ENCODE measurements at places on chromosomes 11 and 22.

GRCh38 chr11:92269021-92269420 is 44.4 kb downstream of the FAT3 start:
- peak; percentile 58 for DNase-seq

GRCh38 chr11:100469835-100470234 is 217.3 kb upstream of the ARHGAP42 start:
- no peak for DNase-seq

- DNase-seq, result no peak
These were observed 43.2 kb downstream of the IGLL1 start for GRCh38 chr22:23536821-23537345.

DNA sequence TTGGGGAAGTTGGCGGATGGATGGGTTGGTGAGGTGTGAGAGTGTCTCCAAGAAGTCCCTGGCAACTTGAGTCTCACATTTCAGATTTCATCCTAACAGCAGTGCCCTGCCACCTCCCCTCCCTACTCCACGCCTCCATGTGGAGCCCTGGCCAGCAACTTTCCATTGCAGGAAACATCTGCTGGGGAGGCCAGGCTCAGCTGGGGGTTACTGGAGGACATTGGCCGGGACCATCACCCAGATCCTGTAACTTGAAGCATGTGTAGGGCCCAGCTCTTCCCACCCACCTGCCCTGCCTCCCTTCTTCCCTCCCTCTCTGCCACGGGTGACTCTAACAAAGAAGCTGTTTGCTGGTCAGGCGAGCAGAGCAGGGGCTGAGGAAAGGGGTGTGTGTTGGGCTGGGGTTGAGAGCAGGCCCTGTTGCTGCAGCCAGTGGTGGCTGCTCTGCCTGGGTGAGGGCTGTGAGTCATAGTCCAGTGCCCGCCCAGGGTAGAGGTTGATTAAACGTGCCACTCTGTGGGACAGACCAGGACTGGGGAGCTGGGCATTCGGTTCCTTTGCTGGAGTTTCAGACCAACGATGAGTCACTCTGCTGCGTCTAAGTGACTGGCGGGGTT is 64.0 kb downstream of the SCN3B start:
- no peak for DNase-seq

GRCh38 chr11:75272821-75273301 is 32.3 kb downstream of the TPBGL start:
- no peak for DNase-seq

GRCh38 chr11:78244546-78245255 is 56.0 kb downstream of the USP35 start:
- no peak for DNase-seq

DNA sequence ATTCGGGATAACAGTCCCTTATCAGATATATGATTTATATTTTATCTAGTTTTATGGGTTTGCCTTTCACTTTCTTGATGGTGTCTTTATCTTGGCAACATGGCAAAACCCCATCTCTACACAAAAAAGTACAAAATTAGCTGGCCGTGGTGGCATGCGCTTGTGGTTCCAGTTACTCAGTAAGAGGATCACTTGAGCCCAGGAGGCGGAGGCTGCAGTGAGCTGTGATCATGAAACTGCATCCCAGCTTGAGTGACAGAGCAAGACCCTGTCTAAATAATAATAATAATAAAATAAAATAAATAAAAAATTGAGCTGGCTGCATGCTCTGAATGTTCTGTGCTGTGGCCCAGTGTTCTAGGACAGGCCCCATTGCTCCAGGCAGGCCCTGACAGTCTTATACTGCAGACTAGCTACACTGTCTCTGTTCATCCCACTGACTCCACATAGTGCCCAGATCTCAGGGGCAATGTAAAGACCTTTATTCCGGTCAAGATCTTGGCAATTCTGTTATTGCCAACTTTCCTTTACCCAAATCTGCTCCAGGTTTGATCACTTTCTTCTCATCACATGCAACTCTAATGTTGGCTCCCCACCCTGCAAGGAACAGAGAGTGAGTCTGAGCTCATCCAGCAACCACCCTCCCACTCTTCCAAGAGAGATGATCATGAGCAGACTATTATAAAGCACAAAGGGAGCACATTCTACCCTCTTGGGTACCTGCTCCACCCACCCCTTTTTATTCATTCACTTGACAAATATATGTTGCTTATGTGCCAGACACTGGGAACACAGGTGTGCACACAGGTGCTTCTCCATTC is 8.8 kb downstream of the HSPA8 start:
- no peak for DNase-seq

DNA sequence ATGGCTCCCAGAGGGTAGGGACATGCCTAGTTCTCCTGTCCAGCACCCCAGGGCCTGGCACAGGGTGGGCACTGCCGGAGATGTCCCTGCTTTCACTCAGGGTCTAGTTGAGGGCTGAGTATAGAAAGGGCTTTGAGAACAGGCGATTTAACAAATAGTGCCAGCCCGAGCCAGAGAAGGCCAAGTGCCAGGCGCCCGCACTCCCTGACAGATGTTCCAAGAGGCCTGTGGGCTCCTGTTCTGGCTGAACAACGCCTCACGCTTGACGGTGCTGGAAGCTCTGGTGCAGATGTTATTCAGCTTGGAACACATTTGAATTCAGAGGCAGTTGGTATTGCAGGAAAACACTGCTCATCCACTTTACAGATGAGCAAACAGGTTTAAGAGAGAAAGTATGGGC is 46.5 kb downstream of the NFAM1 start:
- no peak for DNase-seq

DNA sequence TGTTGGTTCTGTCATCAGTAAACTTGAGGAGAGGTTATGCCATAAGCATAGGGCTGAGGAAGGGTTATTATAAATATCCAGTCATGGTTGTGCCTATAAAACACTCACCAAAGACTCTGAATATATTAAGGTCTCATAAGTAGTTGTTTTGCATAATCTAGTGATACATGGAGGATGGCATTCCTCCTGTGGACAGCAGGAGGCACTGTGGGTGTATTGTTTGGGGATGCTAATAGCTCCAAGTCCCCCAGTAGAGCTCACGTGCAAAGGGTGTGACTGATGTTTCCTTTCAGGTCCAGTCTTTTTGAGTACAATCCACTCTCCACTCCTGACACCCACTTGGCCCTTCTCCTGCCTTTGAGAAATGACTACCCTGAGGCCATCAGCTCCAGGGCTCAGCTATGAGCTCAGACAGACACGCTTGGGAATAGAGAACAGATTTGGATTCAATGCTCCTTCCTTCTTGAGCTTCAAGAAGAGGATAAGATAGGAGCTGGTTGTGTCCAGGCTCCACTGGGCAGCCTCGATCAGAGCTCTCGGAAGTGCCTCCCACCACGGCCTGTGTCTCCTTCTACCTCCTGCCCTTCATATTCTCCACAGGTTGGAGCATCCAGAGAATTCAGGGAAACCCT is 85.2 kb upstream of the IGLL5 start:
- no peak for DNase-seq

GRCh38 chr22:20550851-20551744 is 43.7 kb downstream of the MED15 start:
- no peak for DNase-seq

DNA sequence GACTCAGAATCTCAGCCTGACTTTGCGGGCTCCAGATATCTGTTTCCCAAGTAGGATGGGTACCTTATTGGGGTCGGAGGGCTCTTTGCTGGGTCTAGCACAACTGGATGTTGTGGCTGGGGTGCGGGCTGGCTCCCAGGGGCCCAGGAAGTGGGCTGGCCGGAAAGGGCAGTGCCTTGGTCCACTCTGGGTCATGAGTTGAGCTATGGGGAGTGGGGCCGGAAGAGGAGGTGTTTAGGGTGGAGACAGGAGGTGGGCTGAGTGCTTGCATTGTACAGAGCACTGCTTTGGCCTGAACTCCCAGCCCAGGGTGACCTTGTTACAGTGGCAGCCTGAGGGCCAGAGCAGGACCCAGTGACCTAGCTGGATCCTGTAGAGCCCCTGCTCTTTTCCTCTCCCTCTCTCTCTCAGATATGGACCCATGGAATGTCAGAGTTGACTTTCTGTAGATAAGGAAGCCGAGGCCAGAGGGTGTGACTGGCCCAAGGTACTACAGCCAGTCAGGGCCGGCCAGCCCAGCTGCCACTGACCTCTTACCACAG is 13.2 kb downstream of the PHLDB1 start:
- no peak for DNase-seq

- DNase-seq, result no peak
These were observed 4.5 kb upstream of the MUC5B start for GRCh38 chr11:1218256-1218787.
